Stimulated activated CD8-positive, alpha-beta memory T cell treated with anti-CD3 and anti-CD28 coated beads, Interleukin-15, amount 100 ng/mL, for 24 hours (primary cell): ENCODE measurements at places on chromosomes 7 and 10.
A peak's percentile ranks its signal among the peaks of the same experiment; 100 is the strongest.

DNA sequence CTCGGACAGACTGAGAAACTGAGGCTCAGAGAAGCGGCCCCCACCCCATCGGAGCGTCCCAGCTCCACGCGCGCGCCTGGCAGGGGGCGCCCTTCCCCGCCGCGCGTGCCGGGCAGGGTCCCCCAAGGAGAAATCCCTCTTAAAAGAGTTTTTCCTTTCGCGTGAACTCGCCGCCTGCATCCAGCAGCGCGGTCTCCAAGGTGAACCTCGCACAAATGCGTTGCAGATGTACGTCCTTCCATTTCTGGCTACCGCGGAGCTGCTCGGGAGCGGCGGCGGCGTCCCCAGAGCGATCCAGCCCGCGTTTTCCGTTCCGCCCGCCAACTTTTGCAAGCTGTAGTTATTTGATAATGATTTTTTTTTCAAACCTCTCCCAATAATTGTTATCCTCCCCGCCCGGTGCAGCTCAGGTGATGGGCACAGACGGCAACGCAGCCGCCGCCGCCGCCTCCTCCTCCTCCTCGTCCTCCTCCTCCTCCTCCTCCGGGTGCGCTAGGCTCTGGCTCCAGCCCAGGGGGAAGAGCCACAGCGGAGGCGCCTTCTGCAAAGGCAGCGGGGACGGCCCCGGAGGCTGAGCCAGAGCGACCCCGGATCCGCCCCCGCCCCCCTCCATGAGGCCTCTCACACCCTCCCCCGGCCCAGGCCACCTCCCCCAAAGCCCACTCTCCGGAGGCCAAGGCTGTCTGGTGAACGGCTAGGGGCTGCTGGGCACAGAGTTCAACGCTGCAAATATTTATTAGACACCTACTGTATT is 74.0 kb upstream of the CUX1 start:
- DNase-seq = peak; percentile 13

GRCh38 chr7:154696556-154696955 is 306.4 kb downstream of the PAXIP1 start:
- no peak for DNase-seq

DNA sequence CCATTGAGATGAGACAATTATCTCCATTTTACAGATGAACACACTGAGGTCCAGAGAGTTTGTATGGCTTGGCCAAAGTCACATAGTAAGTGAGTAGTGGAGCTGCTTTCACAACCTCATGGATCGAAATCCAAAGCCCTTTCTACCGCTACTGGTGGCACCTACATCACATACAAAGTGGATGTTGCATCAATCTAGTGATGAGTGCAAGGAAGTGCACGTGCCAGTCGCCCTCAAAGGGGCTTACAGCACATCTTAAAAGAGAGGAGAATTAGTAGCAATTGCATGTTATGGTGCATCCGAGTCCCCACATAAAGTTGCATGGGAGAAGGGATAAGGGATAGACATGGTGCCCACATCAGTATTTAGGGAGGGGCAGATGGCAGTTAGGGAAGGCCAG is 31.0 kb upstream of the GPR26 start:
- DNase-seq = no peak

- peak; percentile 17 for DNase-seq
Observed at GRCh38 chr10:14648005-14648765, 126.5 kb downstream of the FAM107B start.

DNA sequence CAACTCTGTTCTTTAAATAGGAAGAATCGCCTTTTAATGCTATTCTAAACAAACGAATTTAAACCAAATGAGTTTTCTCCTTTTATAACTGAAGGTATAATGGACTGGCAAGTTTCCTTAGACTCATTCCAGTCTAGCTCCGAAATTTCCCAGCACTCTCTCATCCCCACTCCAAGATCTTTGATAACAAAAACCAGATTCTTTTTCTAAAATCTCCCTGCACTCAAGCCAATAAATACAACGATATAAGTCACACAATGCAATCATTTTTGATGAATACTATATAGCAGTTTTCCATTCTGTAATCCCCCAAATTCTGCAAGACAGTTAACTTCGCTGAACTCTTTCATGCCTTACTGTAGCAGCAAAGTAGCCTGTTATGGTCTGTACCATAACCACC is 1.9 kb downstream of the OGA start:
- DNase-seq = no peak
